Transverse colon (tissue), 4 donors: ENCODE measurements at places on chromosomes 7 and 10. TPM values are rescaled to one million over a fixed set of nuclear protein-coding genes. Genes with fewer than 3 reads are reported as not detected.

GRCh38 chr10:33035411-33035810, 77.4 kb upstream of the ITGB1 start:
- H3K27me3 ChIP-seq, result no peaks in the 10 kb centered on the region
- no peak overlapping the region for H3K4me3 ChIP-seq
- no peak for DNase-seq
- no peak overlapping the region for H3K27ac ChIP-seq
- no peaks in the 10 kb centered on the region for H3K36me3 ChIP-seq
- no peaks in the 10 kb centered on the region for H3K4me1 ChIP-seq

The LIPK gene
- not detected for total RNA-seq

DNA sequence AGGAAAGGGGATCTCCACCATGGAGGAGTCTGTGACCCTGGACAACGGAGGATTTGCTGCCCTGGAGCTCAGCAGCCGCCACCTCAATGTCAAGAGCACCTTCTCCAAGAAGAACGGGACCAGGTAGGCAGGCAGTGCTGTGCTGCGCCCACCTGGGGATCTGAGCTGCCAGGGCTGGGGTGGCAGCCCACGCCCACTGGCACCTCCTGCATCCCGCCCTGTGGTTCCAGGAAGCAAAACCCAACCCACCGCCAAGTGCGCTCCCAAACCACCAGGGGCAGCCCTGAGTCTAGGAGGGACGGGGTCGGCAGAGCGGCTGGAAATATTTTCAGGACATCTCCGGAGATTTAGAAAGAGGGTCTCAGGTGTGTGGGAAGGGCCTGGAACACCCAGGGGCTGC, 440.3 kb upstream of the FOXK1 start:
- no peaks in the 10 kb centered on the region for H3K4me1 ChIP-seq
- no peaks in the 10 kb centered on the region for H3K36me3 ChIP-seq
- H3K27ac ChIP-seq, result no peak overlapping the region
- H3K4me3 ChIP-seq, result no peak overlapping the region
- H3K27me3 ChIP-seq, result no peaks in the 10 kb centered on the region
- no peak for DNase-seq

DNA sequence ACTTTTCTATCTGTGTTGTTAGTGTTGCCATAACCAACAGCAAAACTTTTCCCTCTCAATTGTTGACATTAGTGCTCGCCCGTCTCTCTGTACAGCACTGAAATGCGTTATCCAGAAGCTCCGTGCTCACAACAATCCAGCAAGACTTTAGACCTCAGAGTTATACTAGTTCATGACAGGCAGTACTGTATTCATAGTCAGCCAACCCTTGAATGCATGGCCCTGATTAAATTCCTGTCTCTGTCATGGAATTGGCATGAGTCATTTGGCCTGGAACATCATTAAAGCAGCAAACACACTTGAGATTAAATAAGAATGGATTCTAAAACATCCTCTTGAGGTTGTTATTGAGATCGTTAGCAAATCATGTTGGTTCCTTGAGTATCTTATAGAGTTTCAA, 405.5 kb upstream of the C7orf33 start:
- no peak overlapping the region for H3K27ac ChIP-seq
- no peak overlapping the region for H3K4me3 ChIP-seq
- no peaks in the 10 kb centered on the region for H3K4me1 ChIP-seq
- no peaks in the 10 kb centered on the region for H3K36me3 ChIP-seq
- H3K27me3 ChIP-seq, result no peaks in the 10 kb centered on the region
- DNase-seq, result no peak

The LBX1 gene
- total RNA-seq, result not detected

- no peaks in the 10 kb centered on the region for H3K27me3 ChIP-seq
- H3K4me3 ChIP-seq, result no peak overlapping the region
- H3K4me1 ChIP-seq, result peaks cover 17% of the 10 kb centered on the region
Measured at GRCh38 chr10:127976286-127976685, 69.4 kb downstream of the PTPRE start.

GRCh38 chr7:147818317-147818716, 772.2 kb upstream of the C7orf33 start:
- no peaks in the 10 kb centered on the region for H3K36me3 ChIP-seq
- H3K4me3 ChIP-seq, result no peak overlapping the region
- H3K27ac ChIP-seq, result no peak overlapping the region

DNA sequence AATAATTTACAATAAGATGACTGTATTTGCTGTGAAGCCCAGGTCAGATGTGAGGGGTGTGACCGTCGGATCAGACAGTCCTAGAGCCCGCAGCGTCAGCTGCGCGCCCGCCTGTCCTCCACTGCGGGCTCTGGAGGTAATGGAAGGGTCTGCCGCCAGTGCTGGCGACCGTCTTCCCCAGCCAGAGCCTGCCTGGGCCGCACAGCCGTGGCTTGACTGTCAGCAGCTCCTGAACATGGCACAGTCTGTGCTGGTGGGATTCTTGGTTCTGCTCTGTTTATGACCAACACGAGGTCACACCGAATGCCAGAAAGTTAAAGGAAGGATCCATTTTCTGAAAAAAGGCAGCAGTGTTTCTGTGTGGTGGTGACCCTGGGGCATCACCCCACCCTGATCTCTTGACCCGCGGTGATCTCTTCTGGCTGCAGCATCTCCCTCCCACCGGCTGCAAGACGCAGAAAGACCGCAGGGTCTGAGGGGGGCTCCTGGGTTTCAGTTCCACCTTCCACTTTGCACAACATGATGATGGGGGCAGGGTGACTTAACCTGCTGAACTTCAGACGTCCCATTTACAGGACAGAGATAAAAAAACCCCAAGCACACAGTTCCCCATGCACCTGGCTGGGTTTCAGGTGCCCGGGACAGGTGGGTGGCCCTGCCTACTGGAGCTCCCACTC, 103.7 kb downstream of the DNAJB6 start:
- H3K27me3 ChIP-seq, result no peaks in the 10 kb centered on the region
- no peaks in the 10 kb centered on the region for H3K4me1 ChIP-seq
- no peak overlapping the region for H3K27ac ChIP-seq
- no peaks in the 10 kb centered on the region for H3K36me3 ChIP-seq
- no peak for DNase-seq
- no peak overlapping the region for H3K4me3 ChIP-seq

DNA sequence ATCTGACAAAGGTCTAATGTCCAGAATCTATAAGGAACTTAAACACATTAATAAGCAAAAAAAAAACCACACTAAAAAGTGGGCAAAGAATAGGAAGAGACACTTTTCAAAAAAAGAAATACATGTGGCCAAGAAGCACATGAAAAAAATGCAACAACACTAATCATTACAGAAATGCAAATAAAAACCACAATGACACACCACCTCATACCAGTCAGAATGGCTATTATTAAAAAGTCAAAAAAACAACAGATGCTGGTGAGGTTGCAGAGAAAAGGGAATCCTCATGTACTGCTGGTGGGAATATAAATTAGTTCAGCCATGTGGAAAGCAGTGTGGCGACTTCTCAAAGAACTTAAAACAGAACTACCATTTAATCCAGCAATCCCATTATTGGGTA, 119.0 kb downstream of the LMBR1 start:
- H3K4me1 ChIP-seq, result no peaks in the 10 kb centered on the region
- H3K27me3 ChIP-seq, result no peaks in the 10 kb centered on the region
- no peak overlapping the region for H3K27ac ChIP-seq
- no peaks in the 10 kb centered on the region for H3K36me3 ChIP-seq

The SPOCK2 gene
- total RNA-seq, result 24.7 TPM

- H3K4me3 ChIP-seq, result no peak overlapping the region
- DNase-seq, result no peak
- no peaks in the 10 kb centered on the region for H3K27me3 ChIP-seq
Measured at GRCh38 chr7:151752816-151753595, 123.9 kb downstream of the PRKAG2 start.

GRCh38 chr7:68200051-68200670, 1203.5 kb downstream of the TYW1 start:
- no peak overlapping the region for H3K4me3 ChIP-seq
- no peak overlapping the region for H3K27ac ChIP-seq
- no peaks in the 10 kb centered on the region for H3K36me3 ChIP-seq
- H3K27me3 ChIP-seq, result no peaks in the 10 kb centered on the region

DNA sequence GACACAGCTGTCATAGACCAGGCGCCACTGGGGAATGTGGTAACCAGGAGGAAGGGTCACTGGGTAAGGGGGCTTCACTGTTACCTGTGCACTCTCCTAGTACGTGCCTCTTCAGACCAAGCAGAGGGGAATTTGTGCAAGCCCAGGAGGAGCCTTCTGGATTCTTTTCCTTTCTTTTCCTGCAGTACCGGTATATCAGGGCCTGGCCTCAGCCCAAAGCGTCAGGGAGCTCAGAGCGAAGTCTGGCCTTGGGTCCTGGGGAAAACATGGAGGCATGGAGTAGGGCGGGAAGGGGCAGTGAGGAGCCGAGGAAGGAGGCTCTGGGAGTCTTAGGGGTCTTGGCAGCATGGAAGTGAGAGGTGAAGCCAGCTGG, 133.6 kb upstream of the GDF10 start:
- H3K4me1 ChIP-seq, result peaks cover 7% of the 10 kb centered on the region
- no peaks in the 10 kb centered on the region for H3K27me3 ChIP-seq

DNA sequence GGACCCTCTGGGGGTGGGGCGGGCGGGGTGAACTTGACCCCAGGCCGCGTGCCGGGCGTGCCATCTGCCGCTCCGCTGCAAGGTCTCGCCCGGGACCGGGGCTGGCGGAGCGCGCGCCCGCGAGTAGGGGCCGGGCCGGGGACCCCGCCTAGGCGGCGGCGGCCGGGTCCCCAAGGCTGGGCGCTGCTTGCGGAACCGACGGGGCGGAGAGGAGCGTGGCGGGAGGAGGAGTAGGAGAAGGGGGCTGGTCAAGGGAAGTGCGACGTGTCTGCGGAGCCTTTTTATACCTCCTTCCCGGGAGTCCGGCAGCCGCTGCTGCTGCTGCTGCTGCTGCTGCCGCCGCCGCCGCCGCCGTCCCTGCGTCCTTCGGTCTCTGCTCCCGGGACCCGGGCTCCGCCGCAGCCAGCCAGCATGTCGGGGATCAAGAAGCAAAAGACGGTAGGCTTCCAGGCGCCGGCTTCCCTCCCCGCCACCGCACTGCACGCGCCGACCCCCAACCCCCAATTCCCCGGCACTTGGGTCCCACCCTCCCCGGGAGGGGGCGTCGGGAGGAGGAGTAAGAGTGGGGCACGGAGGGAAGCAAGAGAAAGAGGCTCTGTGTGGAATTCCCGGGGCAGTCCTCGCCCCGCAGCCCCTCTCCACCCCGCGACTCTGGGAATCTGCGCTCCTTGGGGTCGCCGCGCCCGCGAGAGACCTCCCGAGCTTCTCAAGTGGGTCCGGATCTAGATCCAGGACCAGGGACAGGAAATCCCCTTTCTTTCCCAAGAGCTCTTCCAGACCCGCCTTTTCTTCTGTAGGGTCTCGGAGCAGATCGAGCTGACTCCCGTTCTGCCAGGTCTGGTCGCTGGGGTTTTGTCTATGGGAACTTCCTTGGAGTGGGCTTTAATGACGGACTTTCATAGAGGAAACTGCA, at the start of gene PAPSS2:
PAPSS2 (plus strand) TSS at position 308 of the 913 bp plus-strand sequence; CDS start at position 412, 104 bp downstream.
- H3K4me1 ChIP-seq, result peaks cover 10% of the 10 kb centered on the region
- peak within 1 kb of the TSS; percentile 78 for H3K27ac ChIP-seq
- H3K27me3 ChIP-seq, result no peaks in the 10 kb centered on the region

The CACNB2 gene
- 16.2 TPM for total RNA-seq

DNA sequence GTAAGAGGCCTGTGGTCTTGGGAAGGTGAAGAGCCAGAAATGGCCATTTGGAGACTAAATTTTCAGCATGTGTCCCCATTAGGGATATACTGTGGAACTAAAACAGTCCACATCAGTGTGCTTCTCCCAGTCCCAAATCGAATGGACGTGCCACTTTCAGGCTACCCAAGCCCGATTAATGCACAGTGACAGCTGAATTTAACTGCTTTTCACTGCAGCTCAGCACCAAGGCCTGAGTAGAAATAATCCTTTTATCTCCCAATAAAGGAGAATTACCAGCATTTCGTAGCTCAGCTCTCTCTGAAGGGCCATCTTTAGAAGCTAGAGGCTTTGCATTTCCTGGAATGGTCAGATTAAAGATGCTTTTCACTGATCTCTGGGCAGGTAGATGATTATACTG, 183.3 kb downstream of the NPSR1 start:
- H3K36me3 ChIP-seq, result no peaks in the 10 kb centered on the region
- no peak overlapping the region for H3K27ac ChIP-seq
- DNase-seq, result no peak

GRCh38 chr7:69388452-69389137, 209.7 kb upstream of the AUTS2 start:
- no peaks in the 10 kb centered on the region for H3K36me3 ChIP-seq
- DNase-seq, result no peak
- no peak overlapping the region for H3K4me3 ChIP-seq
- H3K27me3 ChIP-seq, result no peaks in the 10 kb centered on the region
- H3K4me1 ChIP-seq, result no peaks in the 10 kb centered on the region
- H3K27ac ChIP-seq, result no peak overlapping the region

DNA sequence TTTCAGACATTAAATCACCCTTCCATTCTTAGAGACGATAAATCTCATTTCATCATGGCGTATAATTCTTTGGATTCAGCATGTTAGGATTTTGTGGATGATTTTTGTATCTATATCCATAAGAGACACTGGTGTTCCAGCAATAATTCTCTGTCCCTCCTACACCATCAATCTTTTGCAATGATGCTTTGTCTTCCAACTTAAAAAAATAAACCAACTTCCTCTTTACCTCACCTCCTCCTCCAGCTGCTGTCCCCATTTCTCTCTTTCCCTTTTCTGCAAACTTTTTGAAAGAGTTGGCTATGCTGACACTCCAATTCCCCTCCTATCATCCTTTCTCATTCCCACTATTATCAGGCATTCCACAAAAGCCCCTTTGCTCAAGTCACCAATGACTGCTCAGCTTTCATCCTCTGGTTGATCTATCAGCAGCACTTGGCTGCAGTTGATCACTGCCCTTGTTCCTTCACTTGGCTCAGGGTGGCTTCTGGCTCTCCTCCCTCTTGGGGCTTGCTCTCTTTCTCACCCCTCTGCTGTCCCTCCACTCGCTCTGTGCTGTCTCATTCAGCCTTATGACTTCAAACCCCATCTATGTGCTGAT, 130.0 kb downstream of the ARHGAP22 start:
- H3K4me3 ChIP-seq, result no peak overlapping the region
- H3K27ac ChIP-seq, result no peak overlapping the region
- H3K27me3 ChIP-seq, result no peaks in the 10 kb centered on the region
- H3K36me3 ChIP-seq, result no peaks in the 10 kb centered on the region
- no peaks in the 10 kb centered on the region for H3K4me1 ChIP-seq
- DNase-seq, result no peak

DNA sequence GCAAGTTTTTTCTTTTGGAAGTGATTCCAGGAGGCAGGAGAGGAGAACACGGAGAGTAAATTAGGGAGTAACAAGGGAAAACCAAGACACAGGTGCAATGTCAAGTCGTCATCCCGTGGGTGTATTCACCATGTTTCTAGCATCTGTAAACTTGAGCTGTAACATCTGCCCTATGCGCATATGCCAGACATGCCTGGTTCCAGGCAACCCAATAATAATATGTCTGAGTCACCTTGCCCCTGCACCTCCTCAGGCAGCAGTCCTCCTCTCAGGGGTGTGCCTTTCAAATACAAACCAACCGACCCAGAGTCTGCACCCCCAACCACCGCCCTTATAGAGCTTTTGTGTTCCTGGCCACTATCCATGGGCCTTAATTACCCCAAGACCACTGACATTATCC, 107.0 kb upstream of the PDE1C start:
- H3K27ac ChIP-seq, result no peak overlapping the region
- no peak overlapping the region for H3K4me3 ChIP-seq
- no peaks in the 10 kb centered on the region for H3K36me3 ChIP-seq
- no peaks in the 10 kb centered on the region for H3K4me1 ChIP-seq
- no peaks in the 10 kb centered on the region for H3K27me3 ChIP-seq
- no peak for DNase-seq
